ENCODE measurements at places on chromosomes 2 and 18.

GRCh38 chr2:223019390-223019930, 32.5 kb upstream of the KCNE4 start:
- DNase-seq, result no peak

GRCh38 chr2:168397629-168398028, 58.4 kb upstream of the CERS6 start:
- DNase-seq, result peak; percentile 17

DNA sequence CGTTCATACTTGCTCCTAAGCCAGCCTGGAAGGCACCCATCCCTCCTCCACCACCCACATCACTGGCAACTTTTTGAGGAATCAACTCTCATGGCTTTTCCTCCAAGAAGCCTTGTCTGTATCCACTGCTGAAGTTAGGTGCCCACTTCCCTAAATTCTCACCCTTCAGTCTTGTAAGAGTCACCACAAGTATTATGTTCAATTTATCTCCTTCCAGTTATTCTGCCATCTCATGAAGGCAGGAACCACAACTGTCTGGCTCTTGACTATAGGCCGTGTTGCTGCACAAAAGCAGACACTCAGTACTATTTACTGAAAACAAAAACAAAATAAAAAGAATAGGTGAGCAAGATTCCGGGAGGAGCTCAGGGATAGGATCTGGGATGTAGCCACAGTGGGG, 234.8 kb downstream of the CYRIA start:
- DNase-seq, result no peak

- peak; percentile 65 for DNase-seq
Observed at GRCh38 chr2:190180313-190181122, 118.0 kb upstream of the MSTN start.

GRCh38 chr2:29317801-29318485, 202.7 kb downstream of the CLIP4 start:
- DNase-seq, result no peak

All from GM23248 (cell line).